ENCODE measurements at places on chromosomes 5 and 9.

DNA sequence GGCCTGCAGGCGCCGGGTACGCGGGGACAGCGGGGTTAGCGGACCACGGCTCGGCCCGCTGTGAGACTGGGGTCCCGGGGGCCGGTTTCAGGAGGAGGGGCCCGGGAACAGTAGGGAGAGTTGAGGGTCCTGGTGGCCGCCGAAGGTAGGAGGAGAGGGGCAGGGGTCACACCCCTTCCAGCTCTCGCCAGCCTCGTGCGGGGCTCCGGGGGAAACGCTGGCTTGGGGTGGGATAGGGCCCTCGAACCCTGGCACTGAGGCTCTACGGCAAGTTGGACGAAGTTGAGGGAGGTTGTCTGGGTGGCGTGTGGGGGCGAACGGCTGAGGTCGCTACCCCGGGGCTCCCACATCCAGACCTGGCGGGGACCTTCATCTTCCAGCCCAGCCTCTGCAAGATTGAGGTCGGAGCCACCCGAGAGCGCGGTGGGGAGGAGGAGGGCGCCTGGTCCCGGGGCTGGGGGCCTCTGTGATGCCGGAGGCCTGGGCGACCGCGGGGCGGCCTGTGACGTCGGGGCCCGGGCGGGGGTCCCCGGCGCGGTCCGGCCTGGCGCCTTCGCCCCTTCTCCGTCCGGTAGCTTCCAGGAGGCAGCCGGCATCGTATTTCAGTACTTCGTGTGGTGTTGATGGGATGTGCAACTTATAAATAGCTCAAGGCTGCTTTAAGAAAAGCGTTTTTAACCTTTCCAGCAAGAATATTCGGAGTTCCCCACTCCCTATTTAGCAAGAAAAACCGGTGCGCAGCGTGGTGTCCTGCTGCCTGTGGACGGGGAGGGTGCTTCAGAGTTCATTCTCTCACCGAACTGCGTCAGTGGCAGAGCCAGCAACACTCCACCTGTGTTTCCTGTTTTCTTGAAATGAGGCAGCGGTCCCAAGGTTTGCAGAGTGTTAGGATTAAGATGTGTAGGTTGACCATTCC, 902 bp downstream of the HABP4 start:
- DNase-seq: peak; percentile 62

GRCh38 chr5:119301210-119301609, 54.6 kb upstream of the TNFAIP8 start:
- no peak for DNase-seq

- DNase-seq: no peak
Measured at GRCh38 chr9:14654932-14655331, 38.3 kb downstream of the ZDHHC21 start.

- DNase-seq: peak; percentile 20
Measured at GRCh38 chr9:631596-631995, 209.9 kb upstream of the DMRT1 start.
